Activated T-cell treated with anti-CD3 and anti-CD28 coated beads for 1 hour (primary cell): ENCODE measurements at places on chromosomes 13 and 19.

GRCh38 chr13:34044660-34045080 is 226.7 kb downstream of the RFC3 start:
- no peak for DNase-seq

- no peak for DNase-seq
These were observed 7.5 kb downstream of the ARL11 start for GRCh38 chr13:49635599-49636433.

- no peak for DNase-seq
These were observed 56.6 kb upstream of the USE1 start for GRCh38 chr19:17158584-17158983.

- DNase-seq: no peak
These were observed 769.9 kb upstream of the SLITRK6 start for GRCh38 chr13:86569119-86569518.

DNA sequence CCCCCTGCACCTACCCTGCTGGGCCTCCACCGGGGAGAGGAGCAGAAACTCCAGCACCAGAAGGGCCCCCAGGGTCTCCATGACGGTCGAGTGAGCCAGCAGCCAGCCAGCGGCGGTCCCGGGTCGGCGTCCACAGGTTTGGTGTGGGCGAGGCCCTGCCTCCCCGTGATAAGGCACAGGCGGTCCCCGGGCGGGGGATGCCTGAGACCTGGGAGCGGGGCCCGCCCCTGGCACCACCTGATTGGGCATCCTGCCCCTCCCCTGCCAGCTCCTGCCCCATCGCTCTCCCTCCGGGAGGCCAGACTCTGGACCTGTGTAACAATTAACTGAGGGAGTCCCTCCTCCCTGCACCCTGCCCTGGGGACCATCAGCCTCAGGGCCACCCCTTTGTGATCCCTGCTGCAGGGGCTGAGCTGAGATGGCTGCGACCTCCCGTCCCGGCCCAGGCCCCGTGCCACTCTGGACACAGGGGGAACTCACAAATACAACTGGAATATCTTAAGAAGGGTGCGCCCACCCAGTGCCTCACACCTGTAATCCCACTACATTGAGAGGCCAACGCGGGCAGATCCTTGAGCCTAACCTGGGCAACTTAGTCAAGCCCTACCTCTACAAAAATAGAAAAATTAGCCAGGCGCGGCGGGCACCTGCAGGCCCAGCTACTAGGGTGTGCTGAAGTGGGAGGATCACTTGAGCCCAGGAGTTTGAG is at the start of gene SMIM24:
SMIM24 (minus strand) TSS at position 143 of the 709 bp plus-strand sequence; CDS start at position 81, 62 bp downstream.
- no peak for DNase-seq

DNA sequence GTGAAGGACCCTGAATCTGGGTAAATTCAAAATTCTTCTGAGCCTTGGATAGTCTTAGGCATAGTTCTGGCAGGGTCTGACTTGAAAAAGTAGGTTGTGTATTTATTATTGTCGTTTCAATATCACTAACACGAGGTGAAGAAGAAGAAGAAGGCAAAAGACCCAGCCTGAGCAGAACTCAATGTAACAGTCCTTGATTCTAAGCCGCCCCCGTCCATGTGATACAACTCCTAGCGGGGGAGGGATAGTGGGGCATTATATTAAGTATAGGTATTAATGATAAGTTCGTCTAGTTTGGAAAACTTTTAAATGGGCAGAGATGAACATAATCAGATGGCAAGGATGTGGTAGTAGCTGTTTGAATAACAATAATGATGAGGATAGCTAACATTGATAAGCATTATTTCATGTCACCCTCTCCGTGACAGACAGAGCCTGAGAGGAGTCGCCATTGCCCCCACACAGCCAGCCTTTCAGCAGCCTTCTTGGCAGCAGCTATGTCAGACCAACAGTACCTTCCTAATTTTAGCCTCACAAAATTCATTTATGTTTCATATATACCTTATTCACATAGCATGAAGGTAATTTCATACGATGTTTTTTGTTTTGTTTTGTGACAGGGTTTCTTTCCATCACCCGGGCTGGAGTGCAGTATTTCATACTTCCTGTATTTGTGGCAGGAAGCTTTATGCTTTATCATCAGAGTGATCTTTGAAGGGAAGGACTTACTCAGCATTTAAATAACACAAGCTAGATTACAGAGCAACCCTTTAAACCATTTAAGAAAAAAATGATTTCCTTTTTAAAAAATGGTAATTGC is 64.4 kb upstream of the NPAS1 start:
- DNase-seq: peak; percentile 5

DNA sequence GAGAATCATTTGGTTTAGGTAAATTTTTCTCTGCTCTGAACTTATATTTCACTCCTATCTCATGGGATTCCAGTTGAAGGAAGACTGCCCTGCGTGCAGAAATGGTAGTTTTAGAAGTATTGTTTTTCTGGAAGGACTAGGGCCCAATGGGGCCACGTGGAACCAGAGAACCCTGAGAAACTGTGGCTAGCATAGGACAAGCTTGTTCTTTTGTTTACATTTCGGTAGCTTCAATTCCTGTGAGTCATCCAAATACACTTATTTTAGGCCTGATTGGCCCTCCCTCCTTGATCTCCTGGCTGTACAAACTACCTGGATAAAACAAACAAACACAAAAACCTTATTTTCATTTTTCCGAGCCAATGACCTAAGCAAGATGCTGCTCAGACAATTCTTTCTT is 124.0 kb downstream of the ITGBL1 start:
- DNase-seq: no peak

DNA sequence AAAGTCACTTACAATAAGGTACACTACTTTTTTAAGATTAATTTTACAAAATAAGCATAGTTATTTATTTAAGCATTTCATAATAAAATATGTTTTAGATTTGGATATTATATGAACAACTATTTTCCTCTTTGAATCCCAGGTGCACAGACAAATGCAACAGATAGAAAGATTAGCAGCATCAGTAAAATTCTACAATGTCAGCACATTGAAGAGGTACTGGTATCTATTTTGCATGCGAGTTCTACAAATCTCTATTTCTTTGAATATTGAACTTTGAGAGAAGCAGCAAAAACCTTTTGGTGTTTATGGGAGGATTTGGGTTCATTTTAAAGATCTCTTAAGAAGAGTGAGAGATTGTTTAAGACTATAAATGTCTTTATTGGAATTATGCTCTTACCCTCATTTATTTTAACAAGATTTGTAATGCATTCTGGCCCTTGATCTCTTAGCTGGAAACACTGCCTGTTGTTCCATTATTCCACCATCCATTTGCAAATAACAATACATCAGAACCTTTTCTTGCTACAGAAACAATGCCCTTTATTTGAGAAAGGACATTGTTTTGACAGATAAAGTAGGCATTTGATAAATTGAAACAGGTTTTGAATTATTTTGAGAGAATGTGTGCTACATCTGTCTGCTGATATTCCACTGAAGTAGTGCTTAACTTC is 558.8 kb upstream of the KLHL1 start:
- no peak for DNase-seq
